ENCODE measurements at places on chromosomes 11 and 22.

DNA sequence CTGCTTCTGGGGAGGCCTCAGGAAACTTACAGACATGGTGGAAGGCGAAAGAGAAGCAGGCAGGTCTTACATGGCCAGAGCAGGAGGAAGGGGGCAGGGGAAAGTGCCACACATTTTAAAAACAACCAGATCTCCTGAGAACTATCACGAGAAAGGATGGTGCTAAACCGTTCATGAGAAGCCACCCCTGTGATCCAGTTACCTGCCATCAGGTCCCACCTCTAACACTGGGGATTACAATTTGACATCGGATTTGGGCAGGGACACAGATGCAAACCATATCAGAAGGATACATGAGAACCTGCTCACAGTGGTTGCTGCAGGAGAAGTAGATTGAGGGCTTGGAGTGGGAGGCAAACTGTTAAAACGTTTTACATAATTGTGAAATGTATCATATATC, 152.2 kb downstream of the ADAMTS15 start:
- DNase-seq = no peak

DNA sequence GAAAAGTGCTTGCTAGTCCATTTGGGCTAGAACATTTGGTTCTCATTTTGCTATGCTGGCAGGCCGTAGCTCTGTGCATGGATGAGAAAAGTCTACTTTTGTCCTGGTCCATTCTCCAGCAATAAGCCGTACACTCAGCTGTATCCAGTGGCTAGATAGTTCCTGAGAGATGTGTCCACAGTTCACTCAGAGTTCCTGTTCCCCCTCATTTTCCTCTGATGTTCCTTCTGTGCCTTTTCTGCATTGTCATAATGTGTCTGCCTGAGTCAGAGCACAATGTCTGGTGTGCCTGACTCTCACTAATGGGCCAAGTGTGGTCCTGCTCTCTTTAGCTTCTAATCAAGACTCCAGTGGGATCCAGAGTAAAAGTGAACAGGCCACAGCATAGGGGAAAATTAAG, 215.7 kb upstream of the CTSC start:
- DNase-seq = no peak

GRCh38 chr11:17630936-17631335, 83.9 kb downstream of the OTOG start:
- DNase-seq = no peak

DNA sequence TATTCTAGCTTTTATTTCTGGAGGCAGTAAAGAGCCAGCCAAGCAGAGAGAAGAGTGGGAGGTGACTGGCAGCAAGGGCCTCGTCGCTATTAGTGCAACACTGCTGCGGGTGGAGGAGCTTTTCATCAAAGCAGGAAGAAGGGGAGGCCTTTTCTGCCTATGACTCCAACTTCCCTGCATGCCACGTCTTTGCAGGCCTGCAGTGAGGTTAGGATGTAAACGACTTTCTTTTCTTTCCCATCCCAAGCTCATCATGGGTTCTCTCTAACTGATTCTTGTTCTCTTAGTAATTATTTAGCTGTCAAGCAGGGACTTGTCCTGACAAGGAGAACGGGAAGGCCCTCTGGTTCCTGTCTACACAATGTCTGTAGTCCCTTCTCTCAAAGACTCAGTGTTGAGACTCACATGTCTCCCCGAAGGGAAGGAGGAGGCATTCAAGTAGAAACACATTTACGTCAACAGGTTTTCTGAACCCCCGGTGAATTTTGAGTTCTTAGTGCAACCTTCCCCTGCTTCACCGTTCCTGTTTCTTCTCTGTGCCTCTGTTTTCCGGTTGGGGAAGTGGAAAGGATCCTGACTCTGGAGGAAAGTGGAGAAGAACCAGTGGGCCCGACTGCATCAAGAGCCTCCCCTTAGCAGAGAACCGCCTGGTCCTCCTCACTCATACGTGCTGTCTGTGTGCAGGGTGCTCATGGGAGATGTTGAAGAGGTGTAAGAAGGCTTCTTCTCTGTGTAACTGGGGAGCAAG, 56.9 kb downstream of the PACS1 start:
- DNase-seq = peak; percentile 78

DNA sequence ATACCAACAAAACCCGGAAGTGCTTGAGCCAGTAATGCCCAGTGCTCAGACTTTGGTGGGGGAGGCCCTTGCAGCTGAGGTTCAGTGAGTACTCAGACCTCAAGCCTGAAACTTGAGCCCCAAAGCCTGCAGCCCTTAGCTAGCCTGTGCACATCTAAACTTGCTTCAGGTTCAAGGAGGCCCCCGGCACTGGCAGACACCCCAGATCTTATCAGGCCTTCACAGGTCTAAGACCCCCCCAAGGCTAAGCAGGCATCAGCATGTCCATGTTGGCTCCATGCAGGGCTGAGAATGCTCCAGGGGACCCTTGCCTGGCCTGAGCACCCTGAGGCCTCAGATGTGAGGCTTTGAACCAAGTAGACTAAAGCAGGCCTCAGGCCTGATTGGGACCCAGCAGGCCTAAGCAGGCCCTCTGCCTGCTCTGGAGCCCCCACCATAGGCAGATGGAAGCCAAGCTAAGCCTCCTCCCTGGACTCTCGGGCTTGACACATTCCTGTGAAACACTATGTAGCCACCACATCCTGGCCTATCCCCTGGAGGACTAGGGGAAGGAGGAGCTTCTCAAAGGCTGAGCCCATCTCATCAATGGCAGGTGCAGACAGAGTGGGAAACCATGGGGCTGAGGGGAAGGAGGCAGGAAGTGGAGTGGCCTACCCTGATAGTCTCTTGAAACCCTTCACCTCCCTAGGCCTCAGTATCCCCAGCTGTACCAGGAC, 1.2 kb upstream of the CASTOR1 start:
- DNase-seq = peak; percentile 58

GRCh38 chr22:49655168-49655812, 172.4 kb downstream of the BRD1 start:
- DNase-seq = no peak

DNA sequence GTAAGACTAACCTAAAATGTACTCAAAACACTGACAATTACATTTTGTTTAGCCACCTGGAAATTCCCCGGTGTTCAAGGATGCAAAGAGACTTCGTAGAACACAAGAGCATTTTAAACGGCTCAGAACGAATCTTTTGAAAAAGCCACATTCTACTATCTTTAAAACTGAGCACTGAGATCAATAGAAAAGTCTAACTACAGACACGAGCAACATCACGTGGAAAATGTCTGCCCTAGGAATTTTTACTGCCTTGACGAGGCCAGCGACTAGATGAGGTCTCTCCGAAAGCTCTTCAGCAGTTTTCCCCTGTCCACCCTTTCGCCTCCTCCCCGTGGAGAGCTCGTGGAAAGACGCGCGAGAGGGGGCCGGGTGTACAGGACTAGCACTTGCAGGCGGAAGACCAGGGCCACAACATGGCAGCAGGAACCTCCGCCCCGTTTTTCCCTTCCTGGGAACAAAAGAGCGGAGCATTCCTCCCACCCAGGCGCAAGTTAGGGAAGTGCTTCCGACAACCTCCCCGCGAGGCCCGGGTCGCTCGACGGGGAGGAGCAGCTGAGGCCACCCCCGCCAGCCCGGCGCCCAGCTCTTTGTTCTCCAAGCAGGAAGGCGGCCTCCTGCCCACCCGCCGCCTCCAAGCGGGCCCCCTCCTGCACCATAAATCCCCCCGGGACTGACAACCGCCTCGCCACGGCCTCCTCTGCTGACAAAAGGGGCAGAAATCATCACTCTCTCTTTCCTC, 1.1 kb downstream of the EIF4G2 start:
- DNase-seq = peak; percentile 63

- DNase-seq = no peak
Observed at GRCh38 chr11:2164861-2165555, 4.0 kb upstream of the INS start.

DNA sequence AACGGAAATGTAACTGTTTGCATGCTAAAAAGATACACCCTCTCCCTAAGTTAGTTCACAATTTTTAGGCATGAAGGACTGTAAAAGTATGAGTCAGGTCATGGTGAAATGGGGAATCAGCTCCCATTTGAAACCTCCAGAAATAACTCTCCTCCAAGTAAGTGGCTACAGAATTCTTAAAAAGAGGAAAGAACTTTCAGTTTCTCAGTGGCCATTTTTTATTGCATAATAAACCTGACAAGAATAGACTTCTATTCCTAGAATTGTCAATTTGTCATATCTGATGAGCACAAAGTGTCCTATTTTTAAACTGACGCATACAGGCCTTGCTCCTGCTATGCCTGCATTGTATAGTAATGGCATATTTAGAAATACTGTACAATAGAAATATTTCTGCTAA, 612.2 kb downstream of the CNTN5 start:
- DNase-seq = no peak

DNA sequence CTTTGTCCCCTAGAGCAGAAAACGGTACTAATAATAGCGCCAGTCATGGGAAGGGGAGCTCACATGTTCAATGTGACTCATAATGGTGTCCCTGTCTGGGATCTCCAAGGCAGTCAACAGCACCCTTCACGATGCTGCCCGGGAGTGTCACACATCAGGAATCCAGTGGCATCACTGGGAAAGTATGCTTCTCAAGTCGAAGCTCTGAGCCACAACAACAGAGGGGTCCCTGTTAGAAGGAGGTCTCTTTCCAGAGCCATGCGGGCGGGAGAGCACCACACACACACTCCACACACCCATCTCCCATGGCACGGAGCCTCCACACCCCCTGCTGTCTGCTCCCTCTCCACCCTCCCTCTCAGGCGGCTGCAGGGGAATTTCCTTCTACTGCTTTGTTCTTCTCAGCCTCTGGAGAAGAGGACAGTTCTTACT, 119.7 kb downstream of the ETS1 start:
- DNase-seq = no peak

GRCh38 chr11:64088162-64089026, 52.7 kb downstream of the FLRT1 start:
- DNase-seq = peak; percentile 45

GRCh38 chr22:23696326-23696851, 5.6 kb downstream of the RGL4 start:
- peak; percentile 82 for DNase-seq

DNA sequence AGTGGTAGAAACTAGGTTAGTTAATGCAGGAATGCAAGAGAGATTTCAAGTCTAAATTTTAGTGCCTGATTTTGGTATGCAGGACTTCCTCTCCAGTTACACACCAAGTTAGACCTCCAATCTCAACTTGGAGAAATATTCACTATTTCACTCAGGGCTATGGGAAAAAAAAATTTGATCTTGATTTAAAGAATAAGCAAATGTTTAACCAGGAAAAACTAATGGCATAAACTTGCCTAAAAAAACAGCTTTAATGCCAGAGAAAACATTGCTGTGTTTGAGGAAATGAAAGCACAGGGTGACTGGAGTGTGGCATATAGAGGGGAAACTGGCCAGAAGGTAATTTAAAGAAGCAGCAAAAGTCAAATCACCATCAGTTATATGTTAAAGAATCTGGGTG, 575.4 kb upstream of the LRRC4C start:
- DNase-seq = no peak

DNA sequence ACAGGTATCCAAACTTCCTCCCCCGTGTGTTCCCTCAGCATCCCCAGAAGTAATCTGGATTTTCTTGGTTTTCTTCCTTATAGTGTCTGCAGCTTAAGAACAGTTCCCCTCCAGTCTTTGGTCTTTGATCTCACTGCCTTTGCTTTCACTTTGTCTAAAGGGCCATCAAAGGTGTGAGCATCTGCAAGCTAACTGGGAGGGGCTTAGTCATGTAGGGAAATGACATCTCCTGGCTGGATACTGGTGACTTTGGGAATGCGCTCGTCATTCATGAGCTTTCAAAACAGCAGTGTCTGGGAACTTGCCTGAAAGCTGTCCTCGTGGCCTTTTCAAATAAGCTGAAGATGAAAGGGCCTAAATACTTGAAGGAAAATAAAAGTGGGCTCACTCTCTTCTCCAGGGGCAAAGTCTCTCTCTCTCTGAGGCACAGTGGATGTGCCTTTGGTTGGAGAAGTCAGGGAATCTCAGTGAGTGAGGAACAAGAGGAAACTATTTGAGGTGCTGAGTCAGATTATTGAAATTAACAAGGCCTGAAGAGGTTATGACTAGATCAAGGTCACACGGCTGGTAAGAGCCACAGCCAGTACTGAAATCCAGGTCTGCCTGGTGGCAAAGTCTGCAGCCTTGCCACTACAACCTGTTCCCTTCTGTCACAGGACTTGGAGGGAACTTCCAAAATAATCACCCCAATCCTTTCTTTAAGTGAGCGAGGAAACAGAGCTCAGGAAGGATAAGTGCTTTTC, 45.6 kb upstream of the TENM4 start:
- DNase-seq = no peak

DNA sequence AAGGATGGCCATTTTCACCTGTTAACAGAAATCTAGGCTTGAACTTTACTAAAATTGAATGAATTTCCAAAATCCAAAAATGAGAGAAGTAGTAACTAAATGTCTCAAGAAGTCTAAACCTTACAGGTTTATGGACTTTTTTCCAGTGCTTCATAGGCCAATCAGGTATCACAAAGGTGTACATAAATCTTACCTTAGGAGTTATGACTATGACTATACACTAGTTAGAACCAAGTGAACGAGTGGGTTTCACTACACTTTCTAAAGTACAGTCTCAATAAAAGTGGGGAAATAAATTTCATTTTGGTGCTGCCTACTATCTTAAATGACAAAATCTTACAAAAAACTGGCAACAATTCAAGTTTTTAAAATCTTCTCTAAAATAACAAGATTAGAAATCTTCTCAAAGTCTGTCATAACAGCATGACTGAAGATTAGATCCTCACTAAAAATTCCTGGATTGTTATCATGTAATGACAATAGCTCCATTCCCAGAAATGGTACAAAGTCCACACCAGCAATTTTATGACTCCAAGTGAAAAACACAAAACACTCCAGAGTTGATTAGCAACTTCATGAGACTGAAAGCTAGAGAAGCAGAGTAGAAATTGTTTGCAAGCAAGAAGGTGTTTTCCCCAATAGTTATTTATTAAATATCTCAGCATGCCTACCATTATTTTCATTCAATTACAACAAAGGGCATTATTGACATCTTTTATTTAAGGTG, 20.9 kb downstream of the SOX6 start:
- no peak for DNase-seq

GRCh38 chr11:12200279-12200990, 90.0 kb downstream of the MICAL2 start:
- no peak for DNase-seq

DNA sequence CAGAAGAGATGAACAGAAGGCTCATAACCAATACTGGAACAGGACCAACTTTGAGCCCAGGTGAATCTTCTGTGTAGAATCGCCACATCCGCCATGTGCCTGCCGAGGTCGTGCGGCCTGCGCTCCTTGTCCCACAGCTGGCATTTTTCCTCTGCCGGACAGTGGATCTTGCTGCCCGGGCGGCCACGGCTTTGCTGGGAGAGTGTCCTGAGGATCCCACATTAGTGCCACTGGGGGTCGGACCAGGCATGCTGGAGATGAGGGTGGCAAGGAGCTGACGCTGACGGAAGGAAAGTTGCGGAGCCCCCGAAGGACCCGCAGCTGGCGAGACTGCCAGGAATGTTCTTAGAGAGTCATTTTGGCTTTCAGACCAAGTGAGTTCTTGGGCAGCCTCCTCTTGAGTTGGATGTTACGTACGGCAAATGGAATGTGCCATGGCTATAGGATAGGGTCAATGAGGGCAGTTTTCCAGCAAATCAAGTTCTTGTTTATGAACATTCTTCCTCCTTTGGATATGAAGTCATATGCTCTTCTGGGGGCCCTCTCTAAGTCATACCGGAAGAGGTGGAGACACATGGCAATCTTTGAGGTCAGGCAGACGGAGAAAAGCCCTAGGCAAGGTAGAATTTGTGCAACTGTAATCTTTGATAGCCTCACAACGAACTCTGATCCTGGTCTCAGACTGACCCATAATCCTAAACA, 57.4 kb upstream of the NUP160 start:
- DNase-seq = peak; percentile 39

Measured in OCI-LY7 (cell line).